Erythroblast (primary cell): ENCODE measurements at places on chromosomes 5 and 9.

- DNase-seq = peak; percentile 84
Measured at GRCh38 chr9:14428781-14429230, 114.9 kb upstream of the NFIB start.

DNA sequence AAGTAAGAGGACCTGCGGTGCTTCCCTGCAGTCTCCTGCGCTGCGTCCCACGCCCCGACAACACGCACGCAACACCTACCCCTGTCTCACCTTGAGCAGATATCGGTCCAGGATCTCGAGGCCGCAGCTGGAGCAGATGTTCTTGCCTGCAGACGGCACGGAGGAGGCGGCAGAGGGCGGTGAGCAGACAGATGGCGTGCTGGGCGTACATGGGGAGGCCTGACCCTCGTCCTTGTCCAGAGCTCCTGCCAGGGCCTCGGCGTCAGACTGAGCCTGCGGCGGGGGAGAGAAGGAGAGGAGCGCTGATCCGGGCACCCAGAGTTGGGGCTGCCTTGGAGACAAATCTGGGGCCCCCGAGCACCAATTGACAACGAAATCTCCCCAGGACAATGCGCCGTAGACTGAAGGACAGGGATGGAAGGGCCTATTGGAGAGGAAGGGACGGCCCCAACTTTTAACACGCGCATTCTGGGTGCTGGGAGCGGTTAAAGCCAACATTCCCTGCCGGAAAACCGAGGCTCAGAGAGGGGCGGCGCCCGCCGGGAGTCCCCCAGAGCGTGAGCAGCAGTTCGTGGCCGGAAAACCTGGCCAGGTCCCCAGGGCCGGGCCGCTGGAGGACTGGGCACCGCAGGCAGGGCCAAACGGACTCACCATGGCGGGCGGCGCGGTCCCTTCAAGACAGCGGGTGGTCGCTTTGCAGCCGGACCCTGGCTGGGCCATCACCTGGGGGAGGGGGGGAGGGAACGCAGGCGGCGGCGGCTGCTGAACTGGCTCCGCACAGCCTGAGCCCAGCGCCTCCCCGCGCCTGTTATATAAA, 1.8 kb downstream of the LHX6 start:
- no peak for DNase-seq

GRCh38 chr5:109743041-109743531, 53.4 kb downstream of the MAN2A1 start:
- DNase-seq = peak; percentile 35

- DNase-seq = peak; percentile 72
Measured at GRCh38 chr9:73023025-73023541, 70.2 kb upstream of the ALDH1A1 start.

DNA sequence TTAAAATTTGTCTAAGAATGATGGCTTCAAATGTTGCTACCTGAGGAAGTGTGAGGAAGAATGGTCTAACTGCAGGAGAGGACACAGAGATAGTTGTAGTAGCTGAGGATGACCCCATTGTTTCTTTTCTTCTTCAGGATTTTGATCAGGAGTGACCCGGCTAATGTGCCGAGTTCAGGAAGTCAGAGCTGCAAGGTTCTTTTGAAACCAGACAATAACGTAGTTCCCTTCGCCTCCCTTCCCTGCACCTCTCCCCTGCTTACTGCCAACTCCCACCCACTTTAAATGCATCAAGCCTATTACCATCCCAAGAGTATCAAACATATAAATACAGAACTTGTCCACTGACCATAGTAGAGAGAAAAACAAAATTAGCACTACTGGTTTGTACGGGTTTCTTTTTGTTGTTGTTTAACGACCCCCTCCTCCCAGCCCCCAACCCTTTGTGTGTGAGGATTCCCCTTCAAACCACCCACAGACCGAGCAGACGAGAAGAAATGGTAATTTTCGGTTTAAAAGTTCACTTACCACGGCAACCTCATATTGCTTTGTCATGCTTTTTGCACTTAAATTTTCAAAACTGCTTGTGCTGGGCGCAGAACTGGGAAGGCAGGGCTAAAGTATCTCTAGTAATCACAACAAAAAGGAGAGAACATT, 23.5 kb upstream of the ELAVL2 start:
- peak; percentile 40 for DNase-seq

DNA sequence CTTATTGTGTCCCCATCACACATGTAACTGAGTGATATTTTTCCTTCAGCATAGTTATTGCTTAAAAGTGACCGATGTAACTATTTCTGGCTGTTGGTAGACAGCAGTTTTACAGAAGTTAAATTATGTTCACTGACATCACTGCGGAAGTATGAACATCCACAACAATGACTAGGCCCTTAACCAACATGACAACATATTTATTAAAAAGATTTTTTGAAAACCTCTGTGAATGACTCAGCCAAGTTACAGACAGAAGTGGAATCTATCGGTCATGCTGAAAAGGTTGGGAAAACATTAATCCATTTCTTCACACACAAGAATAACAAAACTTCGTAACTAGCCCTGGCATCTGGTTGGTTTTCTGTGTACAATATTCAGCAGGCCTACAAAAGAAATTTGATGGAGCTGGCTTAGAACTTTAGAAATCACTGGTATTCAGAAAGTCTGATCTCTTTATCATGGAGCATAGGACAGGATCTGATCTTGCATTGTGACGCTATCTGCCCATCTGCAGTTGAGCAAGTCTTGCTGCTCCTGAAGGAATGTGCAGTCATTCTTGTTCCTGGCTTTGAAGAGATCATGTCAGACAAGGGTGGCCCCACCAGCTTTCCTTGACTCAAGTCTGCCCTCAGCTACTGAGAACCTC, 6.5 kb downstream of the GLIS3 start:
- no peak for DNase-seq

DNA sequence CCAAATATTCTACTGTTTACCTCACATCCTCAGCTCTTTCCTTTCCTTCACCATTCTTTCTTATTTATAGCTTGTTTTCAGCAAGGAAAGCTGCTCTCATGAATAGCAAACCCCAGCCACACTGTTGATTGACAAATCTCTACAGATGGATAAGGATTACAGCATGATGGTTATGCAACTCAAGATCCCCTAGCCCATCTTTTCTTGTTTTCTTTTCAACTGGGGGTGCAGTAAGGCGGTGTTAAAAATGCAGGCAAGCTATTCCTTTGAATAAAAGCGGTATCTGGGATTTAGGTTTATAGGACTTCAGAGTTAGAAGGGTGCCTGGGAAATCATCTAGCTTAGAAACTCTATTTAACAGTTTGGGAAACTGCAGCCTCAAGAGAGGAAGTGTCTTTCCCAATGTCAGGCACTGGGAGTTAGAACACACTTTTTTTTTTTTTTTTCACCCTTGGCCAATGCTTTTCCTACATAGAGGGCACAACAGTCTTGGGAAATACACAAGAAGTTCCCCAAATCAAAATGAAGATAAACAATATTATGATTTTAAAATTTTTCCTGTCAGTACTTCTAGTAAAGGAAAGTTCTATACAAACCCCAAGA, 2.6 kb downstream of the SPARC start:
- no peak for DNase-seq

GRCh38 chr9:121107881-121108280, 33.1 kb downstream of the CNTRL start:
- DNase-seq = no peak

GRCh38 chr5:61612431-61612830, 280.4 kb downstream of the ZSWIM6 start:
- no peak for DNase-seq

GRCh38 chr9:3962971-3963642, 336.8 kb downstream of the GLIS3 start:
- no peak for DNase-seq

DNA sequence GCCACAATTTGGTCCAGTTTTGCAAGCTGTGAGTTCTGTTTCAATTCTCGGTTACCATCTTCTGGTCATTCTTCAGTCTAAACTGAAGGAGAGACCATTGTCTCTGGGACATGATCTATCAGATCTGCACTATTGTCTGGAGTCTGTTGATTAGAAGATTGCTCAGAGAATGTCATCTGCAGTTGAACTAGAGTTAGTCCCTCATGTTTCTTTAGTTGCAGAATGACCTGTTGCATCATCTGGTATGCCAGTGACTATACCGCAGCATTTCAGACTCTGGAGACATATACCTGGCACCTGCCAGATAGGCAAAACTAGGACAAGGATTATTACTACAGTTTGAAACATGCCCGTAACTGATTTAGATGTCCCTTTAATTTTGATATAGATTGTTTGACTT, 194.8 kb downstream of the LRRC70 start:
- DNase-seq = no peak

DNA sequence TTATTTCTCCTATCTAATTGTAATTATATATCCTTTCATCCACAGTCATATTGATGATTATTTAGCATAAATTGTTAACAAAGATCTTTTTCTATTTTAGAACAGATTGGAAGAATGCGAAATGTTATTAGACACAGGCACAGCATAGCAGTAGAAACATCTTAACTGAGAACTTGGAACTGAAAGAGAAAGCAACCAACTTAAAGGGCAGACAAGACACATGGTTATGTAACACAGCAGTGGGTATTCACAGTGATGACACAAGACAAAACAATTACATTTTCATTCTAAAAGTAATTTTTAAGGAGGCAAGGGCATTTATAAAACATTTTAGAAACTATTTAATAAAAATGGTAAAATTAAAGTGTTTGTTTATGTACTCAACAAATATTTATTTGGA, 57.7 kb upstream of the MEF2C start:
- no peak for DNase-seq

DNA sequence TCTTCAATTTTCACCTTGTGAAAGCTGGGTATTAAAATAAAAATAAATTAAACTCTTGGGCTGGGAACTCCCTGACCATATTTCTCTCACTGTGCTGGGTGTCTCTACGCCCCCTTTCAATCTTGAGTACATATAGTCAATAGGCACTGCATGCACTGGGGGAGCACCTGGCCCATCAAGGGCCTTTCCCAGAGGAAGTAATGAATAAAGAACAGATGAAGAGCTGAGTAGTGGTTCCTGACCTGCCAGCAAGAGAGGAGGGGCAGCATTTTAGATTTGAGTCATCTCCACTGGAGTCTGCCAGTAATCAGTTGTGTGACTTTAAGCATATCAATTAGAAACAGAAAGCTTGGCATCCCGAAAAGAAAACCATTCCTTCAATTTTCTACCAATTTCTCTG, 6.2 kb downstream of the MAPKAP1 start:
- DNase-seq = no peak

DNA sequence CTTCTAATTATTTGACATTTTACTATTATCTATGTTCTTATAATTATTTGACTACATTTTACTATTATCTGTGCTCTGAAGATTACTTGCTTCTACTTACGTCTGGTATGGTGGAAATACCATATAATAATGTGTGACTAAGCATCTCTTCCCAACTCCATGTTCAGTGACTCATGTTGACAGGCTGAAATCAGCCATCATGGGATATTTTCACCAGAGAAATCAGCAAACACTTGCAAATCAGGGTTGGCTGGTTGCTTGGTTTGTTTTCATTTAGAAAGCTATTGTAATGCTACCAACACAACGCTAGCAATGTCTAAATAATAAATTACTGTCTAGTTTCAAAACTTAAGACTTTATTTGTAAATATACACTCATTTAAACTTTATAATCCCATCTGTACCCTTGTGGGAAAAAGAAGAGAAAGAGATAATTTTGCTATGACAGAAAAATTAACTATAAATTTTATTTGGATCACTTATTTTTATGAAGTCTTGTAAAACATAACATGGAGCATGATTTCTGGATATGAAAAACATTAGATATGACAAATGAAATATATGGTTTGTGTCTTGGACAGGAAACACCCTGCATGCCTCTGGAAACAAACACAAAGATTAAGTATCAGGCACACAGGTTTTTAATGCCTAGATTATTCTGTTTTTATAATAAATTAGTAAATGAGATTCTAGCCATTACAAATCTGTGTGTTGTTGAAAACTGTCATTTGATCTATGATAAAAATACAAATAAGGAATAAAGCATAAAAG, 337.6 kb downstream of the BNC2 start:
- DNase-seq = no peak

DNA sequence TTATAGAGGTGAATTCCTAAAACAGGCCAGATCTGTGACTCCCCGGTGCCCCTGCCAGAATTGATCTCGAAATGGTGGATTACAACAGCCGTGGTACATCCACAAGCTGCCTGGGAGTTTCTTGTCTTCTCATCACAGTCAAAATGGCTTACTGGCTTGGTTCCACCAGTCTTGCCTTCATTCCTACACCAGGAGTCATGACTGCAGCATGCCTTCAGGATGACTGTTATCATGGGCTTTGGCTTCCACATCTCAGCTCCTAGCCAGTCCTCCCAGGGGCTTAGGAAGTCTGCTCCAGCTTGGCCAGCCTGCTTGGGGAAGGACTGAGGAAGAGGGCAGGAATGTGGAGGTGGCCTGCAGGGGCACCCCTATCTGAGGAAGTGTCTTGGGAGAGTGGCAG, 132.9 kb upstream of the NR3C1 start:
- DNase-seq = no peak

DNA sequence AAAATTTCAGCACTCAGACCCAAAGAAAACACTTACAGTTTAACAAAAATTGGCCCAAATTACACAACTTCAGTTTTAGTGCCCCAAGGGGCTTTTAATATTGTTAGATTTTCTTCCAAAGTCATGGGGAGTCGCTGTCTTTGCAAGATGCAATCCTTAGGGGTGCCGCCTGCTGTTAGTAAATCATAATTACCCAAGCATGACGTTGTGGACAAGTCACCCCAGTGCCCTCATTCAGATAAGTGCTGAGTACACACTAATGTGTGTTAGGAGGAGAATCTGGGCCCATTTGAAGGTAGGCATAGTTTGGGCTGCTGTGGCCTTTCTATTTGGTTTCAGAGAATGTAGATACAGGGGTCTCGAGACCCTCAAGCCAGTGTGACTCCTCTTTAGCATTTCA, 138.1 kb downstream of the SV2C start:
- DNase-seq = peak; percentile 10

GRCh38 chr9:130530938-130531337, 48.4 kb upstream of the FUBP3 start:
- no peak for DNase-seq

DNA sequence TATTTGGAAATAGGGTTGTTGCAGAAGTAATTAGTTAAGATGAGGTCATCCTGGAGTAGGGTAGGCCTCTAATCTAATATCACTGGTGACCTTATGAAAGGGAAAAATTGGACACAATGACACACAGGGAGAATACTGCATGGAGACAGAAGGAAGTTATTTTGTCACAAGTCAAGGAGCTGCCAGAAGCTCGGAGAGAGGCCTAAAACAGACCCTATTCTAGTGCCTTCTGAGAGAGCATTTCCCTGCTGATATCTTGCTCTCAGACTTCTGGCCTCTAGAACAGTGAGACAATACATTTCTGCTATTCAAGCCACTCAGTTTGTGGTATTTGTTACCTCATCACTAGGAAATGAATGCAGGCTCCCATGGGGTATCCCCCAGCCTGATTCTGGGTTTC, 332.9 kb downstream of the CSNK1G3 start:
- no peak for DNase-seq

GRCh38 chr5:98968056-98968564, 39.3 kb upstream of the CHD1 start:
- no peak for DNase-seq

DNA sequence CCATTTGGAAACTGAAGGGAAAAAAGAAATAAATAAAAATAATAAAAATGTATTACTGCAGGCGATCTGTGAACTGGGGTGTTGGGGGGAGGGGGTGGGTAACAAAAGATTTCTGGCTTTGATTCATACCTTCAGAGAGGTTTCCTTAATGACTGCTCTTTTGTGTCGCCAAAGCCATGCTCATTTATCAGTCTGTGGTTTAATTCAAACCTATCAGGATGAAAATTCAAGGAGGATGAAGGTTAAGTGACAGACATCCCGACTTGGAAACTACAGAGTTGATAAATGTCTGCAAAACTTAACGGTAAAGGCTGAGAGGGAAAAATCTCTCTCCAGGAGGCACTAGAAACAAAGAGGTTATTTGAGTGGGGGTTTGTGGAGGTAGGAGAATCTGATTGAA, 278.2 kb downstream of the PSAT1 start:
- DNase-seq = no peak
